Kasumi-1 (cell line): ENCODE measurements at places on chromosomes 2 and 18.

- no peak for DNase-seq
Observed at GRCh38 chr2:218622606-218623365, 15.1 kb downstream of the PLCD4 start.

DNA sequence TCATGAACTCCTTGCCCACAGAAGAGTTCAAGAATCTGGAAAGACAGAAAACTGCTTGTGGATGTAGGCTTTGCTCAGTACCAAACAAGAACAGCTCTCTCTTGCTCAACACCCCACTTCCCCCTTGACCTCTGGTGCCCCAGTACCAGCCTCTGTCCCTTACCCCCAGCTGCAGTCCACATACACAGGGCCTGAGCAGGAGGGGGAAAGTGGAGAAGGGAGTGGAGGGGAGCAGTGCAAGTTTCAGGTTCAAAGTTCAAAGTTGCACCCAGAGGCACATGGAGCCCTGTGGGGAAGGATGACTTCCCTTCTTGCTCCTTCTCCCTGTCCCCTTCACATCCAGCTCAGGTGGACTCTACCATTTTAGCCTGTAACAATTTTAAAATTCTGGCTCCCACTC lies 61.1 kb upstream of the LPIN2 start:
- no peak for DNase-seq

- no peak for DNase-seq
Observed at GRCh38 chr18:74608681-74609080, 11.0 kb downstream of the ZNF407 start.

DNA sequence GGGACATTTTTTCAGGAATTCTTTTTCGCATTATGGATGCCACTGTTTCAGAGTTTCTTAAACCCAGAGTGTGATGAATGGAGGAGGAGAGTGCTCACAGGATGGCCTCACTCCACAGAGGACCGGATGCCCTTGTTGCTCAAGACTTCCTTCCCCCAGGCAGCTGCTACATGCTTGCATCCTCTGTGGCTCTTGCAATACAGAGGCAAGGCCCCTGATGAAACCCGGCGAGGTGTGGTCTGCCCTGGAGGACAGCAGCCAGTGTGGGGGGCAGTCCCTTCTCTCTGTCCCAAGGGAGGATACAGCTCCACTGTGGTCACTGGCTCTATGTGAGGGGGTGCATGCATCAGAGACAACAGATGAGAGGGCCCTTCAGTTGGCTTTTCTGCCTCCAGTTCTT lies 109.6 kb downstream of the SH3RF3 start:
- peak; percentile 98 for DNase-seq

DNA sequence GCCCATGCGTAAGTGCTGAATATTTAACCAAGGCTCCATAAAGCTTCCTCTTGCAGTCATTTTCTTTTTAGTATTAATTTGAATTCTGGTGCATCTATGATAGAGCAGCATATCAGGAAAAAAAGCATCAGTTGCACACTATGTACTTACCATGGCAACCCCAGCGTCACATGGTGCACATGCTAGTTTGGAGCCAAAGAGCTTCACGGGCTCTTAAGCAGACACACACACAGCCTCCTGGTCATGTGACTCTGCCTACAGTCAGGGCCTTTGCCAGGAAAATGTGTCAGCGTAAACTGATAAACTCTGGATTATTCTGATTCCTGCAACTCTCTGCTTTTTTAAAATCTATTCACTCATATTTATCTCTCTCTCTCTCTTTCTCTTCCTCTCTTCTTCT lies 30.2 kb downstream of the NYAP2 start:
- DNase-seq: no peak

GRCh38 chr2:190093793-190094192 lies 31.3 kb upstream of the MSTN start:
- no peak for DNase-seq

DNA sequence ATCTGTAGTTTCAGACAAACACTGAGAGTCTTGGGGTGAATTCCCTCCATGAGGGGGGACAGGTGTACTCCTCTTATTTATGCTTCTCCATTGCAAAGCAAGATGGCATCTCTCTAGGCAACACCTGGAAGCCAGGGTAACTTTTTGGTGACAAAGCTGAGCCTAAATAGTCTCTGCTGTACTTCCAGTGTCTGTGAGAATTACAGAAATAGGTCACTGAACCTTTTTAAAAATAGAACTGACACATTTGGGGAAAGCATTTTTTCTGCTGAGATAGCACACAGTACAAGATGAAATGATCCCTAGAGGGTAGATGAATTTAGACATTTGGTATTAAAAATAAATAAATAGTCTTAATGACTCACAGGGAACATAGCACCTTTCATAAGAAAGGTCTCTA lies 71.7 kb upstream of the SP3 start:
- DNase-seq: no peak

- no peak for DNase-seq
Observed at GRCh38 chr2:51673628-51674027, 641.7 kb upstream of the NRXN1 start.

DNA sequence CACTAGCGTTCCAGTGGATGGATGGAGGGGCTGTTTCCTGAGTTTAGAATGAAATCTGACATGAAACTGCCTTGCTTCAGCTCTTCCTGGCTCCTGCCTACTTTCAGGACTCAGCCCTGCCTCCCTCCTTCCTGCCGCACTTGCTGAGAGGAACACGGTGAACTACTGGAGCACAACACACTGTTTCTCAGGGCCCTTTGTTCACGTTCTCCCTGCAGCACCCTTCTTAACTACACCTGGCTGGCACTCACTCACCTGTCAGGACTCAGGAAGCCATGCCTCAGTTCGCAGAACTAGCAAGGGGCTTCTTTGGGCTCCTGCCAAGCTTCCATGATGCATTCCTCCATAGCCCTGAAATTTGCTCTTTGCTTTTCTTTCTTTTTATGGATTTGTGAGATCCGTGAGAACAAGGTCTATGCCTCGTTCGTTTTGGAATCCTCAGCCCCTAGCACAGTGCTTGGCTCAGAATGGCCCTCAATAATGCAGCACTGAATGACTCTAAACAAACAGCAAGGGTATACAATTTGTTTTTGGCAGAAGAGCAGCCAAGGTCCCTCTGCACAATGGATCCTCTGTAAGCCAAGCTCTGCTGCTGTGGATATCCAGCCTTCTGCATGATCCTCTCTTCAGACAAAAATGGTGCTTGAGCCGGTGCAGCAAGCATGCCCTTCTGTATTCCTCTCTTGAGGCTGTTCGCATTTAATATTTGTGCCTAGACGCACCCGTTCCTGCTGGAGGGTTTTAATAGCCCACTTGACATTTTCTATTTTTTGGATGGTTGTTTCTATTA lies 357.0 kb downstream of the TSN start:
- no peak for DNase-seq

DNA sequence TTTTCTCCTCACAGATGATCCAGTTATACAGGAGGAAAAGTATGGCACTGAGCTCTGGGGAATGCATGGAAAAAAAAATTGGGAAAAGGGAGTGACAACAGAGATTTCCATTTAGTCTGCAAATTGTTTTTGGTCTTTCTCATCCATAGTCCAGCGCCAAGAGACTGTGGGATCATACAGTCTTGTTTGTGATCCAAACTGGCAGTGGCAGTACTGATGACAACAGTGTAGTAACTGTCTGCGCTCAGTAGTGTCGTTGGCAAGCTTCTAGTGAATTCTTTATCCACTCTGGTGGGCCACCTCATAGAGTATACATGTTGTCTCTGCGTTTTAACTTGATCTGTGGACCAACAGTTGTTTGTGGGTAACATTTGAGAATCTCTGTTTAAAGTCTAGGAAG lies 37.9 kb downstream of the GALNT1 start:
- no peak for DNase-seq

DNA sequence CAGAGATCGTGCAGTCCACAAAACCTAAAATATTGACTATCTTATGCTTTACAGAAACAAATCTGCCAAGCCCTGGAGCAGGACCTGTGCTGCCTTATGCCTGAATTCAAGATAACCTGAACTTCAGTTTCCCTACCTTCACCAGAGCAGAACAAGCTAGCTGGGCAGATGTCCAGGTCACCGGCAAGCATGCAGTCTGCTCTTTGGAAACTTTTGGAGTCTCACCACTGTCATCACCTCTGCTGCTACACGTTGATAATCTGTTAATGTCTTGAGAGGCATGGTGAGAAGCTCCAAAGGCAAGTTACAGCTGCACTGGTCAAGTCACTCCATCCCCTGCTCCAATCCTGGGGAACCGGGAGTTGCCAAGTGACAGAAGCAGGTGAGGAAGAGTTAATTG lies 354.2 kb downstream of the RBM43 start:
- DNase-seq: no peak

- DNase-seq: no peak
Observed at GRCh38 chr2:224958873-224959272, 83.4 kb downstream of the DOCK10 start.

GRCh38 chr2:215161301-215161829 lies 22.9 kb upstream of the ABCA12 start:
- DNase-seq: no peak

- no peak for DNase-seq
Observed at GRCh38 chr18:6405237-6406074, 9.3 kb downstream of the L3MBTL4 start.

DNA sequence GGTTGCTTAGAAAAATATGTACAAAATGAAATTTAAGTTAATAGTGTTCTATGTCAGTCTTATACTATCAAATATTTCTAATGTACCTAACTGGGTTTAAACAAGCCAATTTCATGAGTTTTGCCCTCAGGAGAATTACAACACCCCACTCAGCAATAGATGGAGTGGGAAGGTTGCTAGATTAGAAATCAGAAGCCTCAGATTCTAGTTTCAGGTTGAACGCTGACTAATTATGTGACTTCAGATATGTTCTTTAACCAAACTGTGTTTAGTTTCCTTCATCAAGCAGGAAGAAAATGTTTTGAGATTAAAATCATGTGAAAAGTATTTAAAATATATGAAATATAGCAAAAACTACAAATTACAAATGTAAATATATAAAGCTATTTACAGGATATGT lies 133.8 kb upstream of the KCNH7 start:
- no peak for DNase-seq

DNA sequence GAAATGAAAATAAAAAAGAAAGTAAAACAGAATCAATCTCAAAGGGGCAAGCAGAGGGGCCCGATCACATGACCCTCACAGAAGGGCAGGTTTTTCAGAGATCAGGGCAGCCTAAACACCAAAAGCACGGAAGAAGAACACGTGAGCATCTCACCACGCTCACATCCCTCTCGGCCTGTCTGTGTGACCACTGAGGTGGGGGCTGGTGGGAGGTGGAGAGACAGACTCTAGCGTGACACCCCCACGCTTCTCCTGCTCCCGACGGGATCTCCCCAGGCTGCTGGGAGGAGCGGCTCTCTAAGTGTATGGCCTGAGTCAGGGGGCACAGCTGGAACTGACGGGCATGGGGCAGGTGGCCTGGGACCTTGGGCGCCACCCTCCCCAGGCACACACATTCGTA lies 23.5 kb upstream of the MTERF4 start:
- no peak for DNase-seq
